ENCODE measurements at places on chromosomes 5 and 9.

DNA sequence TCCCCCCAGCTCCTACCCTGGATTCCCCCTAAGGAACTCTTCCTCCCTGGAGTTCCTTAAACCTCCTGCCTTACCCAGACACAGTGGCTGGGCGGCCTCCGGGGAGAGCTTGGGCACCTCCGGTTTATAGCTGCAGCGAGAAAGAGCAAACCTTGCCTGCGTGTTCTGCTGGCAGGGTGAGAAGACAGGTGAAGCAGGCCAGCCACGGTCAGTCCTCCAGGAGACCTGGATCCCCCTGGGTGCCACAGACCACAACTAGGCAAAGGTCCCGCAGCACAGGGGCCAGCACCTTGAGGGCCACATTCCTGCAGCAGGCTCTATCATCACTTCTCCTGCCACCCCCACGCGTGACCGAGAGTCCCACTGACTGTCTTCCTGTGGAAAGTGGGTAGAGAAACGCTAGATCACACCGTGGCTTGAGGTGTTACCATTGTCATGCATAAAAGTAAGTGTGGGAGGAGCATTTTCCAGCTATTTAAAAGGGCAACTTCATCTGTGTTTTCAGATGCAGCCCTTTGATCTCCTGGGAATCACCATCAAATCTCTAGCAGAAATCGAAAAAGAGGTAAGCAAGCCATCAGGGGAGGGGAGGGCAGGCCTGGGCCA lies 130.2 kb upstream of the LMX1B start:
- DNase-seq = no peak

DNA sequence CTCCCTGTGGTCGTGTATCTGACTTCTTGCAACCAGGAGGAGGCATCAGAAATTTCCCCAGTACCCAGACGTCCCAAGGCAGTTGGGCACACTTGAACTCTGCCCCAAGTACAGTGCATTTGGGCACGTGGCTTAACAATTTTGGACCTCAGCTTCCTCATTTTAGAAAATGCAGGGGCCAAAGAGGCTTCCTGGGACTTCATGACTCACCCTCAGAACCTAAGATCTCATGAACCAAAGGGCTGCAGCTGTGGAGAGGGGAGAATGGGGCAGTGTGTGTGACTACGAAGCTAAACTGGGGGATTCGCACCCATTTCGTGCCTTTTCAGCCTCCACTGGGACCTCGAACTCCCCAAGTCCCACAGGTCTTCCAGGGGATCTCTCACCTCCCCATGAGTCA lies 59.2 kb downstream of the SYK start:
- DNase-seq = no peak

DNA sequence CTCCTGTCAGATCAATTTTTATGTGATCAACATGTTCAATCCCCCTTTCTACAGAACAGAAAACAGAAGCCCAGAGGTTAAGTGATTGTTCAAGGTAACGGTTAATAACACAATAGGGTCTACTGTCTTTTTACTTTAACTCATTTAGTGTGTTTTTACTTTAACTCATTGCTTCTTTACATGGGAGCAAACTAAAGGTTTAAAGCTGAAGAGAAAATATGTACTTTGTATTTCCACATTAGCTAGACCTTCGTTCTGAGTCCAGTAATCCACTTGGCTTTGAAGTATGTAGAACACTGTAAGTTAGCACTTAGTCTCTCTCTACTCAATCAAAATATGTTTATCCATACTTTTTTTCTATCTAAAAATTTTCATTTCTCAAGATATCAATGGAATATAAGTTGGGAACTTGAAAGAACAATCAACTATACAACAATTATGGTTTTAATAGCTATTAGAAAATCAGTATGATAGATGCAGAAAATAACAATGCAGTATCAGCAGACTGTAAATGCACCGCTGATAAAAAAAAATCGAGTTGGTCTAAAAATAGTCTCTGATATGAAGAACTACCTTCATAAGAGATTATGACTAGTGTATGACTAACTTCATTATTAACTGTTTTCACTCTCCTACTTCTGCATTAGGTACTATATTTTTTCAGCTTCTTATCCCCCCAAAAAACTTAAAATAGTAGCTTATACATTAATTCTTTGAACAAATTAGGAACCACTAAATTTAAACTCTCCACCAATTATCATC lies 20.6 kb downstream of the PGGT1B start:
- no peak for DNase-seq

GRCh38 chr5:68962757-68963484 lies 130.9 kb upstream of the SLC30A5 start:
- peak; percentile 25 for DNase-seq

DNA sequence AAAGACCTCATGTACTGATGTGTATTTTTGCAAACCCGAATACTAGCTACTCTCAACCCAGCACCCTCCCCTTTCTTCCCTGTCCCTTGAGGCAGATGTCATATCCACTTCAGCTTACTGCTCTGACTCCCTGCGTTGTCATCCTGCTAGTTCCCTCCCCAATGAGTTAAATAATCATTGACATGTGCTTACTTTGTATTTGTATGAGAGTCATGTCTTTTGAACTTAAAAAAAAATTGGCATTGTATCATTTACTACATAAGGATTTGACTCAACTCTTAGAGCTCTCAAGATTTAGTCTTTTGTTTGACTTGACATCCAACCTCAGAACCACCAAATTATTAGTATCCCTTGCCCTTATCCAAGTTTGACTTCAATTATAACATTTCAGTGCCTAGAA lies 219.7 kb upstream of the TUT7 start:
- DNase-seq = no peak

All from stimulated activated CD4-positive, alpha-beta T cell treated with anti-CD3 and anti-CD28 coated beads, Interleukin-15, amount 100 ng/mL, for 24 hours (primary cell).